ENCODE measurements at places on chromosomes 13 and 19.

GRCh38 chr13:22563272-22563671, 617.5 kb upstream of the SGCG start:
- H3K36me3 ChIP-seq, result no peaks in the 10 kb centered on the region
- no peaks in the 10 kb centered on the region for H3K27me3 ChIP-seq
- H3K4me1 ChIP-seq, result no peaks in the 10 kb centered on the region
- DNase-seq, result no peak

DNA sequence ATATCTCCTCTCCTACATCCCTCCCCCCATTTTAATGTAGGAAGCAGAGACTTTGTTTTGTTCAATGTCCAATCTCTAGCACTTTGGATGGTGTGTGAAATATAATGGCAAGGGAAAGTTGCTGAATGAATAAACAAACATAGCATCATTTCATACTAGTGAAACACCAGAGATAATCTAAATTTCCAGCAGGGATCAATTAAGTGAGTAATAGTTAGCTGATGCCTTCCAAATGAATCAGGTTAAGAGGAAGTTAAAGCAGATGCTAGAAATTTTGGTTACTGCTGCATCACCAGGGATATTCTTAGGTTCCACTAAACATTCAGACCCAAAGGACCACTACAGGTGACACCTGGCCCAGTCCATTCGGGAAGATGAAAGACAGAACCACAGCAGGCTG, 8.1 kb downstream of the MRPS31 start:
- no peak overlapping the region for H3K27ac ChIP-seq
- H3K4me1 ChIP-seq, result no peaks in the 10 kb centered on the region
- no peaks in the 10 kb centered on the region for H3K27me3 ChIP-seq
- no peaks in the 10 kb centered on the region for H3K36me3 ChIP-seq

DNA sequence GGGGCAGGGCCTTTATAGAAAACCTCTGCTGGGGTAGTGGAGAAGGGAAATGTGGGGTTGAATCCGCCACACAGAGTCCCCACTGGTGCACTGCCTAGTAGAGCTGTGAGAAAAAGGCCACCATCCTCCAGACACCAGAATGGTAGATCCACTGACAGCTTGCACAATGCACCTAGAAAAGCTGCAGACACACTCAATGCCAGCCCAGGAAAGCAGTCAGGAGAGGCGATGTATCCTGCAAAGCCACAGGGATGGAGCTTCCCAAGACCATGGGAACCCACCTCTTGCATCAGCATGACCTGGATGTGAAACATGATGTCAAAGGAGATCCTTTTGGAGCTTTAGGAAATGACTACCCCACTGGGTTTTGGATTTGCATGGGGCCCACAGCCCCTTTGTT, 958.0 kb upstream of the MIR17HG start:
- no peak overlapping the region for H3K4me3 ChIP-seq
- H3K27ac ChIP-seq, result no peak overlapping the region
- no peaks in the 10 kb centered on the region for H3K36me3 ChIP-seq
- H3K27me3 ChIP-seq, result no peaks in the 10 kb centered on the region
- no peaks in the 10 kb centered on the region for H3K4me1 ChIP-seq

DNA sequence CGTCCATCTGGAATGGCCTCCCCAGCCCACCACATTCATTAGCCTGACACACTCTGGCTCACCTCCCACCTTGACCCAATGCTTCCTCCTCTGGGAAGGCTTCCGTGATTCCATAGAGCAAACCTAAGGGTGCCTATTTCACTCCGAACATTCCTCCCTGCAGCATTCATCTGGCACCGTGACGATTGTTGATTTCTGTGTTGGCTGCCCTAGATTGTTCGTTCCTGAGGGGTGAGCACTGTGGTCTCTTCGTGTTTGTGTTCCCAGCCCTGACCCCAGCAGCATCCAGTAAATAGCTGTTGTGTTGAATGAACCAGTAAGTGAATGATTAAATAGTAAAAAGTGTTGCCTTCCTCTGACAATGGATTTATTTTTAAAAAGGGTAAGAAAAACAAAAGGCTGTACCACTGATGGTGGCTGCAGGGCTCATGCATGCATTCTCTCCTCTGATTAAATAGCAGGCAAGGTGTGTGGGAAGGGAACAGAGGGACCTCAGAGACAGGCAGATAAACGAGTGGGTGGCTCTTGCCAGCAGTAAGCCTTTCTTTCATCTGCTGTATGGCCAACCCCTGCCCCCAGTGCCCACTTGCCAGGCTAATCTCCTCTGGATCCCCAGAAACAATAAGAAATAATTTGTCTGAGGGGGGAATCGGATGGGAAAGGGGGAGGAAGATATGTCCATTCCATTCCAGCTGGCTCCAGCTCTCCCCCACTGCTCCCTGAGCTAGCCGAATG, 48.4 kb upstream of the CACNA1A start:
- H3K27me3 ChIP-seq, result no peaks in the 10 kb centered on the region
- no peak overlapping the region for H3K27ac ChIP-seq
- no peak for DNase-seq
